ENCODE measurements at places on chromosomes 7 and 10. TPM values are rescaled to one million over a fixed set of nuclear protein-coding genes. Genes with fewer than 3 reads are reported as not detected.

- peak; percentile 40 for DNase-seq
- no peak overlapping the region for H3K4me3 ChIP-seq
- H3K36me3 ChIP-seq: no peaks in the 10 kb centered on the region
- no peaks in the 10 kb centered on the region for H3K27me3 ChIP-seq
- H3K27ac ChIP-seq: no peak overlapping the region
Measured at GRCh38 chr10:6269953-6270867, 67.5 kb downstream of the PFKFB3 start.

The ABCB1 gene
- 0.77 TPM for total RNA-seq

The ZPBP gene
- total RNA-seq: not detected

The NACAD gene
- total RNA-seq: 1.3 TPM

GRCh38 chr7:116706668-116707126 is 34.7 kb downstream of the MET start:
- H3K4me1 ChIP-seq: no peaks in the 10 kb centered on the region
- H3K27ac ChIP-seq: no peak overlapping the region
- H3K4me3 ChIP-seq: no peak overlapping the region
- DNase-seq: peak; percentile 75

The FEZF1 gene
- total RNA-seq: not detected

DNA sequence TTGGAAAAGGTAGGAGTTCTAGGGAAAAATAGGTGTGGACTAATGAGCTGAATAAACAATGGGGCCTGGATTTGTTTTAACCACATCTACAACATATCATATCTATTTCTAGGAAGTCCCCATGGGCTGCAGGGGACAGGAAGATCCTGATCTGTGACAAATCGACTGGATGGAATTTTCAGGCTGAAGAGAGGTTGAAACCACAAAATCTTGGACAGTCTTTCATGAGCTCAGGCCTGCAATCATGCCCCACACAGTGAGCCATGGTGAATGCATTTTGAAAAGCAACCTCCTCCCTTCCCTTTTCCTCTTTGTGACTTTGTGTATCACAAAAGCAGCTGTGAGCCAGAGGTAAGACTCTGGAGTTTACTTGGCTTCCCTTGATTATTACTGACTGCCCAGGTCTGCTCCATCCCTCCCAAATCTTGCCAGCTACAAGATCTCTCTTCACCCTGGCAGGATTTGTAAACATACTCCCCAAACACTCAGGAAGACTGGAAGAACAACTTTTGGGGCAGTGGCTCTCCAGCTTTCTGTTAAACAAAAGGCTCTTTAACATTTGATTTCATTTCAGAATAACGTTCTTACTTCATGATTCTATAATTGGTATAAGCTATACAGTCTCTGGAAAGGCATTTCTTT is 66.4 kb downstream of the ASAH2B start:
- peaks cover 5% of the 10 kb centered on the region for H3K4me1 ChIP-seq
- no peaks in the 10 kb centered on the region for H3K36me3 ChIP-seq
- H3K4me3 ChIP-seq: no peak overlapping the region
- H3K27me3 ChIP-seq: no peaks in the 10 kb centered on the region

The EIF4H gene
- total RNA-seq: 308 TPM

DNA sequence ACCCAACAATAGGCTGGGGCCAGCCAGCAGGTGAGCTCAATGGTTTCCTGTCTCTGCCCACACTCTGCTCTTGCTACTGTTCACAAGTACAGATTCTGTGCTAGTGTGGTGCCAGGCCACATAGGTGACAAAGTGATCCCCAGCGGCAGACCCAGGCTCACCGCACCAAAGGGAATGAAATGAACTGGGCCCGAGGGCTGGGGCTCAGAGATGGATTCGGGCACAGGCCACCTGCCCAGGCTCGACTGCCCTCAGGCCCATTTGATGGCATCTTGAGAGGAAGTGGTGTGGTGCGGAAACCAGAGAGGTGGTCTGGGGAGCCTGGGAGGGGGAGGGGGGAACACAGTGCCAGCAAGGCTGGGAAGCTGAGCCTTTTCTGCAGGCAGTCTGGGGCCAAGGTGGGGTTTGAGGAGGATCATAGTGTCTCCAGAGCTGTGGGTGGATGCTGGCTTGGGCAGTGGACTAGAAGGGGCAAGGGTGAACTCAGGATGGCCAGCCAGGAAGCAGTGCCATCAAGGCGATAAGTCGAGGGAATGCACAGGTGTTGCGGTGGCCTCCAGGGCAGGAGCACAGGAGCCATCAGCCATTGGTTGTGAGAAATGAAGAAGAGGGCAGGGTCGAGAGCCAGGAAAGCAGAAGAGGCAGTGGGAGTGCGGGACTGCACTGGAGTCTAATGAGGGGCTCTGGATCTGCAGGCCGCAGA is 85.2 kb downstream of the ARHGAP22 start:
- H3K36me3 ChIP-seq: peaks cover 10% of the 10 kb centered on the region
- DNase-seq: no peak
- H3K27me3 ChIP-seq: no peaks in the 10 kb centered on the region
- H3K4me3 ChIP-seq: no peak overlapping the region
- H3K4me1 ChIP-seq: peaks cover 21% of the 10 kb centered on the region

GRCh38 chr7:91323626-91324158 is 59.5 kb downstream of the FZD1 start:
- H3K27me3 ChIP-seq: no peaks in the 10 kb centered on the region
- H3K4me3 ChIP-seq: no peak overlapping the region
- no peak overlapping the region for H3K27ac ChIP-seq
- DNase-seq: no peak
- H3K36me3 ChIP-seq: no peaks in the 10 kb centered on the region

The LRRC18 gene
- 0.66 TPM for total RNA-seq
